Pons (tissue), 1 donor: ENCODE measurements at places on chromosomes 3 and 15.

DNA sequence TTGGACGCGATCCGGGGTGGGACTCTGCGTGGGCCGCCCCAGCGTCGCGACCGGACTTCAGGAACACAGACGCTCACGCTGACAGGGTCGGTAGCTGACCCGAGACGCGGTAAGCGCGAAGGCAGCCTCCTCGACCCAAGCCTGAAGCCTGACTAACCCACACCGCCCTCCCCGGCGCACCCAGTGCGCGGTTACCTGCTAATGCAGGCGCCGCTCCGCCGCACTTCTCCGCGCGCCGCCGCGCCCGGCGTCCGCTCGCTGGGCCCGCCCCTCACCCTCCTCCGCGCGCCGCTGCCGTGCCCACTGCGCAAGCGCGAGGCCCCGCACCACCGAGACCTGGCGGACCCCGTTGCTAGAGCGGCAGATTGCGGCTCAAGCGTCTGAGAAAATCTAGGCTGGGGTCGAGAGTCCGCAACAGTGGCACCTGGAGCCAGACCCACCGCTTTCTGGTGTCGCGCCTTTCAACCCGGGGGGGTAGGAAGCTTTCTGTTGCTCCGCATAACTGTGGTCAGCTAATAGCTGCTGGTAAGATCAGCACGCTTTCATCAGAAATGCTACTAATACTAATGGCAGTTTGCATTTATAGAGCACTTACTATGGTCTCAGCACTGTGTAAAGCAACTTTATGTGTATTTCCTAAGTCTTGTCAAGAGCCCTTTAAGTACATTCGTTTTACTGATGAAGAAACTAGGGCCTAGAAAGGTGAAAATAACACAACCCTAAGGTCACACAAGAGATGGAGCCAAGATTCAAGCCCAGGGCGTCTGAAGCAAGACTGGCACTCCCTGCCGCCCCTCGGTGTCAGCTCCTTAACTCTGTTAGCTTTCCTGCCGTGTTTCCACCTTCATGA is at the start of gene TBCCD1:
Gene TBCCD1, minus strand, starts transcription at position 268 of the 850 bp plus-strand sequence. CDS start 3,010 bp downstream, outside the sequence.
- peak; percentile 82 for DNase-seq

- peak; percentile 44 for DNase-seq
These were observed 256.4 kb upstream of the MCTP2 start for GRCh38 chr15:93974804-93975481.

- DNase-seq, result no peak
These were observed 326.6 kb upstream of the RGMA start for GRCh38 chr15:93415576-93415975.

DNA sequence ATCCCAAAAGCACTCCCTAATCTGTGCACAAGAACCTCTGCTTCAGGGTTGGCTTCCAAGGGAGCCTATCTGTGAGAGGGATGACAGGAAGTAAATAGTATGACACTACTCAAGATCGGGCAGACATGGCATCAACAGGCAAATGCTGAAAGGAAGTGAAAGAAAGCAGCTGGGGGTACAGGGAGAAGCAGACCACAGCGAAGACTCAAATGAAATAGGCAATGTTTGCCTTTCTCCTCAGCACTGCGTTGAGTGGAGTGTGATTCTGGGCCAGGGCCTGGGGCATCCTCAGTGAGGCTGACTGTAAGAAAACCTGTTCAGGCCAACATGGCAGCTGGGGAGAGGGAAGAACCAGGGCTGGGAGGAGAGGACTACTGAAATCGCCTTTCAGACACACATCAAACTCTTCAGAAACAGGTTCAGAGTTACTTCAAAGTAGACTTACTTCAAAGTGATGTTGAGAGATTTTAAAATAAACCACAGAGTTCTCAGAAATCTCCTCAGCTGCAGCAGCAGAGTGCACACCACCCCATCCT is 96.6 kb downstream of the SLC9A9 start:
- no peak for DNase-seq

DNA sequence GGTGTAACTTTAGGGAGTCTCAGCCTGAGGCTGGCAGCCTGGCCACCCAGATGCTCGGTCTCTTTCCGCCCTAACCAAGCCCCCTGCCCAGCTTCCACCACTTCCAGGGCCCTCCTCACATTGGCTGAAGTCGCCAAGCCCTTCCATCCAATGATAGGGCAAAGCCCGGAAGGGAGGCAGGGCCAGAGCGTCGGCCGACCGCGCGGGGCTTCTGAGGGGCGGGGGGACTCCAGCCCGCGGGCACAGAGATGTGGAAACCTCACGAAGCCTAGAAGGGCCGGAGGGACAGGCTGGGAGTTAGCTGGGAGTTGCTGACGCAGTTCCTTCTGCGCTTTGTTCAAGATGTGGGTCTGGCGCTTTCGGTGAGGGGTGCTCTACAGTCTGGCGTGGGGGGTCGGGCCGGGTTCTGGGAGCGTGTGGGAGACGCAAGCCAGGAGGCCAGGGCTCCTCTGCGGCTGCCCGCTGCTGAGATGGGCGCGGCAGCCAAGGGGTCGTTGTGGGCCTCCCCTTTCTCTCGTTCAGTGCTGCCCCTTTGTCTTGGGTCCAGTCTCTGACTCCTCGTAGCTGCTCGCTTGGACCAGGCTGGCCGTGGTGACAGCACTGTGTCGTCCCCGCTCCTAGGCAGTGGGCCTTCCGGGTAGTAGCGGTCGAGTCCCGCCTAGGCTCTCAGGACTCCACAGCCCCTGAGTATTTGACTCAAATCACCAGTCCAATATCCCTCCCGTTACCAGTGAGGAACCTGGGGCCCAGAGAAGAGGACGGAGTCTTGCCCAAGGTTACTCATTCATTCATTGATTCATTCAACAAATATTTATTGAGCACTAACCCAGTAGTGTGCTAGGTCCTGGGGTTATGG is at the start of gene ZNF660:
Gene ZNF660, plus strand, starts transcription at position 319 of the 856 bp plus-strand sequence. CDS start 9,230 bp downstream, outside the sequence.
- DNase-seq, result peak; percentile 69

DNA sequence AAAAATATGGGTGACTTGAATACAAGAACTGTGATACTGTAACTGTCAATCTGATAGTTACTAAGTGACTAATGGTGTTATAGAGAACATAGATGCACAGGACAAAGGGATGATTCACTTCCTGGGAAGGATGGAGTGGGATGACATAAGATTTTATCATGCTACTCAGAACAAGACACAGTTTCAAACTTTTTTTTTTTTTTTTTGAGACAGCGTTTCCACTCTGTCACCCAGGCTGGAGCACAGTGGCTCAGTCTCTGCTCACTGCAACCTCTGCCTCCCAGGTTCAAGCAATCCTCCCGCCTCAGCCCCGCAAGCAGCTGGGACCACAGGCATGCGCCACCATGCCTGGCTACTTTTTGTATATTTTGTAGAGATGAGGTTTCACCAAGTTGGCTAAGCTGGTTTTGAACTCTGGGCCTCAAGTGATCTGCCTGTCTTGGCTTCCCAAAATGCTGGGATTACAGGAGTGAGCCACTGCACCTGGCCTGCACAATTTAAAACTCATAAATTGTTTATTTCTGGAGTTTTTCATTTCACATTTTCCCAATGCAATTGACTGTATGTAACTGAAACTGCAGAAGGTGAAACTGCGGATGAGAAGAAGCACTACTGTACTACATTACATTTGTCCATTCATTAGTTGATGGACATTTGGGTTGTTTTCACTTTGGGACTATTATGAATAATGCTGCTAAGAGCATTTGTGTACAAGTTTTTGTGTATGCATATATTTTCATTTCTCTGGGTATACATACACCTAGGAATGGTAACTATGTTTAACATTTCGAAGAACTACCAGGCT is 40.6 kb downstream of the ADIPOQ start:
- DNase-seq, result no peak

- DNase-seq, result no peak
These were observed 210.7 kb upstream of the KCNH8 start for GRCh38 chr3:18937574-18937973.

GRCh38 chr15:43845421-43845820 is 18.6 kb downstream of the WDR76 start:
- no peak for DNase-seq

GRCh38 chr3:107767897-107768605 is 245.3 kb downstream of the BBX start:
- no peak for DNase-seq

DNA sequence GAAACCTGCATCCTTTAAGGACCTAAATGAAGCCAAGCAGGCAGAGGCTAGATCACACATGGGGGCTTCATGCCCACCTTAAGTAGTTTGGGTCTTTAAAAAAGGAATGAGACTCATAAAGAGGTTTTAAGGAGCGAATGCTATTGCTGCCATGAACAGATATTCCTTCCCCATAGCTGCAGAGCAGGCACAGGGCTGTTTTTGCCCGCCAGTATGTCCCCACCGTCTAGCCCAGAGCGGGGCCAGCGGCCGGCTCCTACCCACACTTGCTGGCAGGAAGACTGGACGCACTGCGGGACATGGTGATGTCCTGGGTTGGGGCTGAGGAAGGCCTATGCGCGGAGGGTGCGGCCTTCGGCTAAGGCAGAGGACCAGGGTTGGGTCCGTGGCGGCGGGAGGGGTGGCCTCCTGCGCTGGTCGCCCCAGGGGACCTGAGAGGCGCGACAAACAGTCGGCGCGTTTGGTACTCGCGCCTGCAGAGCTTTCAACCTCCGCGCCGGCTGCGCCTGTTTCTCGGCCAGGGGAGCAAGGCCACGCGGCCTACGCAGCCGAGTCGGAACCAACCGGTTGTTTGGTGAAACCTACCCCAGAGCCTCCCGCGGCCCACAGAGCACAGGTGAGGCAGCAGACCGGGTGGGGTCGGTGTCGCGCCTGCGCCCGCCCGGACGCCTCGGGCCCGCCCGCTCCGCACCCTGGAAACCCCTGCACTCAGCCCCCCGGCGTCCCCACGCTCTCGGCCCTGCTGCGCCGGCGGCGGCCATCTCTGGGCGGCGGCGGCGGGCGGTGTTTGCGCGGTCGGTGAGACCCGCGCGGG is at the start of gene FAIM:
Gene FAIM, plus strand, starts transcription at position 450 of the 814 bp plus-strand sequence. CDS start 10,956 bp downstream, outside the sequence.
- peak; percentile 53 for DNase-seq

GRCh38 chr3:97765336-97765735 is 778 bp downstream of the ARL6 start:
- DNase-seq, result peak; percentile 9

DNA sequence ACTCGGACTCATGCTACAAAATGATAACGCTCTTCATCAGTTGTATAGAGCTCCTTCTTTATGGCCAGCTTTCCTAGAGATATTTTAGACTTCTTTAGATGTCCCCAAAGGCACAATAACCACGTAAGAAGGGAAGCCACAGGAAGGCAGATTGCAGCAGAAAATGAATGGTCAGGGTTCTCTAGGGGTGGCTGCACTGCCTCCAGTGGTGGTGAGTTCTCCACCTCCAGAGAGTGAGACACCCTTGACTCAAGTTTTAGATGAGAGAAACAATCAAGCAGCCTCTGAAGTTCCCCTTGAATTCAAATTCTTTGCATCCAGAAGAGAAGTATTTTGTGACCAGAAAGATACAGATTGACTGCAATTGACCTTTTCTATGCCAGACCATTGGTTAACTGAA is 191.5 kb downstream of the TP63 start:
- DNase-seq, result no peak

GRCh38 chr3:156368189-156368588 is 186.7 kb downstream of the SSR3 start:
- DNase-seq, result no peak

DNA sequence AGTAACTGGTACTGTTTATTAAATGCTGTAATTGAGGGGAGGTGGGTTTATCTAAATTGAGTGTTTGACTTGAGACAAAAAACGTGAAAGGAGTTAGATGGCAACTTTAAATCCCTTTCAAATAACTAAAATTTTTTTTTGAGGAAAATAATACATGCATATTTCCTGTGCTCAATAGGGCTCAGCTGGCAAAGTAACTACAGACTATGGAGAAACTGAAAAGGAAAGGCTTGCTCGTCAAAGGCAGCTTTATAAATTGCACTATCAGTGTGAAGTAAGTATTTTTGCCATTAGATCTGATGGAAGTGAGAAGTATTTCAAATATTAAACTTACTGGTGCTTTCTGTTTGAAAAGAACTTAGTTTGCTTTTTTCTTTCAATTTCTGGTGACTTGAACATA is 72.2 kb downstream of the DZIP3 start:
- peak; percentile 1 for DNase-seq

GRCh38 chr3:114518206-114518808 is 224.5 kb downstream of the TIGIT start:
- no peak for DNase-seq

DNA sequence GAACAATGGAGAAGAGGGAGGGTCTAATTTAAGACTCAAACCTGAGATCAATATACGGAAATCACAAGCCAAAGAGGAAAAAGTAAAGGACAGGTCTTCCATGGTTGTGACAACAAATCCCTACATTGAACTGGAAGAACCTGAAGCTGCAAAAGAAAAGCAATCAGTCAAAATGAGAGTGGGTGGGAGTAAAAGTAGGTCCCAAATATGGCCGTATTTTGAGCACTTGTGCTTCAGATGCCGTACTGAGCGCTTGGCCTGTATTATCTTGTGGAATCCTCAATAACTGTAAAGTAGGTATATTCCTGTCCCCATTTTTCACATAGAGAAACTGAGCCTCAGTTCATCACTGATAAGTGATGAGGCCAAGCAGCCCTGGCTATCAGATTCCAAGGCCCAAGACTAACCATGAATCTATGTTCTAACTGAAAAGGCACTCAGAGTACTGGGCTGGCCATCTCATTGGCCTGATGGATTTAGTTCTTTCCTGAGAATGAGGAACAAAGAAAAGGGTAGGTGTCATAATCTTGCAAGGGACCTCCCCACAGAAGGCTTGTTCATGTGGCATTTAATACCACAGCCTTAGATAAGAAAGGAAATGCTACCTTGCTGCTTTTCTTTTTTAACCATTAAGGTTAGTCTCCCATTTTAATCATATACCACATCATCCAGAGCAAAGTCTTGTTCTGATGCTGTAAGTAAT is 52.5 kb downstream of the LRRN1 start:
- no peak for DNase-seq

GRCh38 chr3:25783661-25784512 is 644 bp upstream of the NGLY1 start:
- DNase-seq, result no peak

DNA sequence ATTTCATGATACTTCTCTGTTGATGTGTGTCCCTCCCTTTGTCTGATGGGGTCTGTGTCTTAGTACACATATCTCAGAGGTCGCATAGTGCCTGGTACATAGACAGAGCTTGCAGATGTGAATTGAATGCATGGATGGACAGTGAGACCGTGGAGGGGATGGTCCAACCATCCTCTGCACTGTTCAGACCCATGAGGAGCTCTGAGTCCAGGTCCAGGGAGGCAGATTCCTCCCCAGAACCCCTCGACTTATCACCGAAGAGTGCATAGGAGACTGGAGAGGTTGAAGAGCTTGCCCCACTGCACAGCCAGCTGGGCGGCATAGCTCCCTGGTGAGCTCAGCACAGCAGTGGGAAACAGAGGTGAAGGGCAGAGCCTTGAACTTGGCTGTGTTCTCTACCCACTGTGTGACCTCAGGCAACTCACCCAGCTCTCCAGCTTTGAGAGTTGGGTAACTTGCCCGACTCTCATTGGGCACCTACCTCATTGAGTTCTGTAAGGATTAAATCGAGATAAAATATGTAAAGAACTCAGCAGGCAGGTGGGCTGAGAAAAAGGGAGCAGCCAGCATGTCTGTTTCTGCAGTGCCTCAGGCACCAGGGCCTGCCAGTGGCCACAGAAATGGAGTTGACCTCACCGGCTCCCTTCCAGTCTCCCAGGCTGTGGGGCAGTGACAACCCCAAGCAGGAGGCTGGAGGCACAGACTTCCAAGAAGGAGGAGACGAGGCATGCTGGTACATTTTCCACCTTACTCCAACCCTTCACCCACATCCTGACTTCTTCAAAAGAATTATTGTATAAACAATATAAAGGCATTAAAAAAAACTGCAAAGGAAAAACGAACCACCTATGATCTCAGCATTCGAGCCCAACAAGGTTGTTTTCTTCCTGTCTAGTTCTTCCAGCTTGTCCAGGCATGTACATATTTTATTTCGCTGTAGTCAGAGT is 54.1 kb upstream of the TFRC start:
- no peak for DNase-seq

GRCh38 chr15:64288999-64289398 is 67.0 kb downstream of the CSNK1G1 start:
- DNase-seq, result no peak
